WERI-Rb-1 (cell line): ENCODE measurements at places on chromosomes 7 and 10.

GRCh38 chr10:110171032-110171431 is 36.4 kb upstream of the MXI1 start:
- DNase-seq = no peak

DNA sequence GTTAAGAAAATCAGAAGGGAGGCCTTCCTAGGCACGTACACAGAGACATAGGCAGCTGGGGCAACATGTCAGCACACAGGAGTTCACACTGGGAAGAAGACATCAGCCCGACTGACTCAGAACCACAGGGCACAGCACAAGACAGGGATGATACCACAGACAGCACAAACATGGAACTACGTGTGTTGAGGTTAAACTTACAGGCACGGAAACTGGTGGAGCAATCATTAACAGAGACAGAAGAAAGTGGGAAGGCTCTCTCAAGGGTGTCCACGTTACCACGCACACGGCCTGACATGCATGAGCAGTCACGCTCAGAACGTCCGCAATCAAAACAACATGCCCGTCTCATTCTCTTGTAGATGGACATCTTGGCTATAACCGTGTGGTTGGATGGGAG is 636.4 kb downstream of the KCNMA1 start:
- no peak for DNase-seq

DNA sequence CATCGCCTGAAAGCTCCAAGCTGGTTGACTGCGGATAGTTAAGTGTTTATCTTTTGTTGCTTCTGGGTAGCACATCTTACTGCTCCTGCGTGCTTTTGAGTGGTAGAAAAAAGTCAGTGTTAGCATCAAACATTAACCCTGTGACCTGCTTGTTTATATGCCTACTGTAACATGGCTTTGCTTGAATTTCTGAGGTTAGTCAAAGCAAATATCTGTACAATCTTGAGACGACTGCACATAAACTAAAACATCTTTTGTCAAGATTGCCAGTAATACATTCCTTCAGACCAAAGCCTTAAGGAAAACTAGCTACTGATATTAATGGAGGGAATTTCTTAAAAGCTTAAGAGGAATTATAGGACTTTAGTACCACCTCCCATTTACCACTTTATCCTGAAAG is 163.7 kb downstream of the BAMBI start:
- DNase-seq = no peak

- no peak for DNase-seq
Observed at GRCh38 chr10:16155834-16156233, 281.0 kb upstream of the PTER start.

GRCh38 chr10:49560526-49560925 is 21.6 kb upstream of the ERCC6 start:
- no peak for DNase-seq

GRCh38 chr10:89648074-89648473 is 3.0 kb upstream of the PANK1 start:
- no peak for DNase-seq

DNA sequence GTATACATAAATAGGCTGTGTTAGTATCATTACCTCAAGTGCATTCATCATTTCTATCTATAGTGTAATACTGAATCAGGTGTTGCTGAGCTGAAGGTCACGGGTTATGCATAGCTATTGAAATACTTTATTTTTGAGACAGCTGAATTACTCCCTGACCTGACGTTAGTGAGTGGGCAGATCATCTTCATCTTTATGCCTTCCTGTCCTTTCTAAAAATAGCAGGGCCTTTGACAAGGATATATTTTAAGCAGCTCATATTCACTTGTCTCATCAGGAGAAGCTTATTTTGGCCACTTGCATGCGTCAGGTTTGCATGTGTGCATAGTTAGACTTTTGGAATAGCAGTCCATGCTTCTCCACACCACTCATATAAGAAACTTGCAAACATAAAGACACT is 63.6 kb upstream of the DKK1 start:
- DNase-seq = no peak

DNA sequence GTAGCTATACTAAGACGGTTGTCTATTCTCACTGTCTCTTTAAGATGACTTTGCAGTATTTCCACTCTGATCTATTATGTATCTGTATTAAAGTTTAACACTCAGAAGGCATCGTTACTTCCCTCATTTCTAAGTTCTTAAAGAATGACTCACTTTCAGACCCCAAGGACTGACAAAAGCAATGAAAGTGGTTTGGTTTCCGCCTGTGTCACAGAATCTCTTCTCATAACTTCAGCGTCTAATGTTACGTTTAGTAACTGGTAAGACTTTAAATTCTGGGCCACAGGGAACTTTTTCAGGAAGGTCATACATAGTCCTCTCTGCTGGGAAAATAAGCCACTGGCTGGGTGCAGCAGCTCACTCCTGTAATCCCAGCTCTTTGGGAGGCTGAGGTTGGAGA is 892.0 kb upstream of the AUTS2 start:
- DNase-seq = no peak

DNA sequence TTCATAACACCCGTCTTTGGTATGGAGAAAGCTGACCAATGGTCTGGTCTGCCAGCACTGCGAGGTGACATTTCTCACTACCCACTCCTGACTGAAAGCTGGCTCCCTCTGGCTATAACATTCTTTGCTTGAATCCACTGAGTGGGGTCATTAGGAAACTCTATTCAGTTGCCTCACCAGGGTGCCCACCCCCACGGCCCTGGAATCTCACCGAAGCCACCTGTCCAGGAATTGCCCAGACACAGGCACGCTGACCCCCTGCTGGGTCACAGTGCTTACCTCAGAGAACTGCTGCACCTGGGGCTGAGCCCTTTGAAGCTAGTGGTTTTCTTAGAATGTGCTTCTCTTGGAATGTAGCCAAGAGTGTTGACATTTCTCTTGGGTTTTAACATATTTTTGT is 28.6 kb downstream of the HECW1 start:
- no peak for DNase-seq

DNA sequence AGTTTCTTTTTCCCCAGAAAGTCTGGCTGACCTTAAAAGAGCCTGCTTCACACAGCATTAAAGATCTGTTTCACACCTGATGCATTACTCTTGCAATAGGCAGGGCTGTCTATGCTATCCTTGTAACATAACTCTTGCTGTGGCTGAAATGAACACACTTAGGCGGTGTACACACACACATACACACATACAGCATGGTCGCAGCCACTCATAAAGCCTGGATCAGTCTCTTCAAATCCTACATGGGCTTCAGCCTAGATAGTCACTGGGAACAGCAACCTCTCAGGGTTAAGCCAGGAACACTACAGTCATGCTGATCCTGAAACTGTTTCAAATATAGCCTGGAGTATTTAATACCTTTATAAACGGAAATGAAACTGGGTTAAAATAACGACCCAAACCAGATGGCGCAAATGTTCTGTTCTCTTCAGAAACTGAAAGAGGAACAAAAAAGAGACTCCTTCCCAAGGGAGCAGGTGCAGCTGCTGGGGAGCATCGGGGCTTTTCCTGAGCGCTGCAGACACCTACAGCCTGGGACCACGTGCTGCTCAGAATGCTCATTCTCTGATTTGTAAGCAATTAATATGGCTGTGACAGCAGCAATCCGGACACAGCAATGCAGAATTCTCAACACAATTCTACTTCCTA is 61.0 kb upstream of the SFMBT2 start:
- DNase-seq = no peak
